ENCODE measurements at places on chromosomes 3 and 15. TPM values are rescaled to one million over a fixed set of nuclear protein-coding genes. Genes with fewer than 3 reads are reported as not detected.

PTH1R gene
- total RNA-seq: 5.6 TPM

DNA sequence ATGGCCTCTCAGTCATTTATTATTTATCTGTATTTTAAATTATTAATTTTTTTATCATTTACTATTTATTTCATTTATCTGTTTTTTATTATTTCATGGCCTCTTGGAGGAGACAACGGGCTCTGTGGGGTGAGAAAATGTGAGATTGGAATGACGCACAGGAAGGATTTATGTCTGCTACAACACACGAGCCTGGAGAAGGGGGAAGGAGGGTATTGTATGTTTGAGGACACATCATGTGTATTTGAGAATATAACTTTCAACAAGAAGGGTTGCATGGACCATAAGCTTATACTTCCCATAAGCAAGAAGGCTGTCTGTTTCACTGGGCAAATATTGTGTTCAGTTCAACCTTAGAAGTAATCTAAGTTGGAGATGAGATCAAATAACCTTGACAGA, 31.7 kb downstream of the LSM3 start:
- H3K4me1 ChIP-seq: no peaks in the 10 kb centered on the region
- no peak overlapping the region for H3K27ac ChIP-seq
- H3K27me3 ChIP-seq: no peaks in the 10 kb centered on the region
- H3K36me3 ChIP-seq: no peaks in the 10 kb centered on the region
- no peak overlapping the region for H3K4me3 ChIP-seq

DNA sequence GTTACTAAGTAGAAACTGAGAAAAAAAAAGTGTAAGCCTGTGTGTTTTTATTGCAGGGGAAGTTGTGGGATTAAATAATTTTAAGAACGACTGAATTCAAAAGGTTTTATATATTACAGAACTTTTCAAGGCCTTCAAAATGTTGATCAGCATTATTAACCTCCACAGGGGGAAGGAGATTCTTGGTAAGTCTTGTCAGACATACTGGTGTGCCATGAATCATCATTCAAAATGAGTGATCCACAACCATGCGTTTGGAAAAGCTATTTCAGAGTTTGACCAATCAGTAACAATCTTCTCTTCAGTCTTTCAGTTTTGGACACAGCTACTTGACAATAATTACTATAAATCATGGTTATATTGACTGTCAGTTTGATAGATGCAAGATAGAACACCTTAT, 70.2 kb downstream of the ADAMTS9 start:
- H3K27me3 ChIP-seq: no peaks in the 10 kb centered on the region
- peaks cover 9% of the 10 kb centered on the region for H3K4me1 ChIP-seq
- H3K27ac ChIP-seq: no peak overlapping the region
- H3K4me3 ChIP-seq: no peak overlapping the region

DNA sequence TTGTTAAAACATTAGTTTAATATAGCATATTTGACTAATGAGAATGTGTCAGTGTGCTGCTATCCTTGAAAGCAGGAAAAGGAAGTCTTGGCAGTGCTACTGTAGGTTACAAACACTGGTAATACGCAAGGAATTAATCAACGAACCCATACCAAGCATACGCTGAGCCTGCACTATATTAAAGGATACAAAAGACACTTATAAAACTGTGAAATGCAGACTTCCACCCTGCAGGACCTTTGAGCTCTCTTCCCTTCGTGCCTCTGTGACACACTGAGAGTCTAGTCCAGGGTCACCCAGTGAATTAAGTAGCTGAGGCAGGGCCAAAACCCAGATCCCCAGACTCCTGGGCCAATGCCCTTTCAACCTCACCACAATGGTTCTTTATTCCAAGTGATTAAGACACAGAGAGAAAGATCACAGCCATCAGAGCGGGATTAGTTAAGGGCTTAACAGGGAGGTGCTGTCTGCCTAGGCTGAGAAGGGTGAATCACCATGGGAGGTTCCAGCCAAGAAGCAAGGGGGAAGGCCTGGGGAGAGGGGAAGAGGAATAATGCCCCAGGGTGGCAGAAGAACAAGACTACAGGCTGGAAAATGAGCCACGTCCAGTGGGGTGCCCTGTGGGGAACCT, 6.8 kb downstream of the ANXA2 start:
- no peaks in the 10 kb centered on the region for H3K27me3 ChIP-seq
- H3K36me3 ChIP-seq: no peaks in the 10 kb centered on the region
- H3K4me3 ChIP-seq: peak overlapping the region; percentile 60
- H3K27ac ChIP-seq: peak overlapping the region; percentile 99
- peaks cover 53% of the 10 kb centered on the region for H3K4me1 ChIP-seq

LXN gene
- total RNA-seq: 32.2 TPM

ZNF620 gene
- 2.8 TPM for total RNA-seq

CRYBG3 gene
- 29.2 TPM for total RNA-seq

ZKSCAN7 gene
- 5.4 TPM for total RNA-seq
